Stimulated activated CD8-positive, alpha-beta memory T cell treated with anti-CD3 and anti-CD28 coated beads, Interleukin-12 subunit alpha, Interleukin-12 subunit beta, amount 100 ng/mL, for 4 hours (primary cell): ENCODE measurements at places on chromosomes 6 and 20.
A peak's percentile ranks its signal among the peaks of the same experiment; 100 is the strongest.

DNA sequence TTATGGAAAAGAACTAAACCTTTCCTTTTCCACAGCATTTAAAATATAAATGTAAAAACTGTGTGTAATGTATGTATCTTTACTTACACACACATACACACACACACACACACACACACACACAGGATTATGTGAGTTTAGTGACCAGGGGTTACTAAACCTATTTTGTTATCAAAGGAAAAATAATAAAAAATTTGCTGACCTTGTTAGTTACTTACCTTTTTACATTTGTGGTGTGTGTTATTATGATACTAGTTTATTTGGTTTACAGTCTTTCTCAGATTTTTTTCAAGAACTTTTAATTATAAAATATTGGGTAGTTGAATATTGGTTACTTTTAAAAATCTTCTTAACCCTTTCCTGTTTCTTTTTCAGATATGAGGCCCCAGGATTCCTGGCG lies 15.7 kb downstream of the NKX2-4 start:
- no peak for DNase-seq

DNA sequence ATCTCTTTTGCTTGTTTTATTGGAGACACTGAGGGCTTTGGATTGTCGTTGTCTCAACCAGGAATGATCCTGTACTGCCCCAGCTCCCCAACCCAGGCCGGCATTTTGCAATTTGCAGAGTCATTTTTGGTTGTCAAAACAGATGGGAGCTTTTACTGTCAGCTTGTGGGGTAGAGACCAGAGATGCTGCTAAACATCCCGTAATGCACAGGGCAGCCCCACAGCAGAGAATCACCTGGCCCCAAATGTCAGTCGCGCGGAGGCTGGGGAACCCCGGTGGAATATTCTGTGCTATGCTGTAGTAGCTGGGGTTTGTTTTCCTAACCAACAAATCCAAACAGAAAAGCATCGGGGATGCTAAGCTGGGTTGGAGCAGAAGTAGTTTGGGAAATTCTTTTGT lies 99.7 kb downstream of the TSHZ2 start:
- DNase-seq = no peak

GRCh38 chr20:8021541-8022269 lies 2.1 kb upstream of the TMX4 start:
- DNase-seq = no peak

DNA sequence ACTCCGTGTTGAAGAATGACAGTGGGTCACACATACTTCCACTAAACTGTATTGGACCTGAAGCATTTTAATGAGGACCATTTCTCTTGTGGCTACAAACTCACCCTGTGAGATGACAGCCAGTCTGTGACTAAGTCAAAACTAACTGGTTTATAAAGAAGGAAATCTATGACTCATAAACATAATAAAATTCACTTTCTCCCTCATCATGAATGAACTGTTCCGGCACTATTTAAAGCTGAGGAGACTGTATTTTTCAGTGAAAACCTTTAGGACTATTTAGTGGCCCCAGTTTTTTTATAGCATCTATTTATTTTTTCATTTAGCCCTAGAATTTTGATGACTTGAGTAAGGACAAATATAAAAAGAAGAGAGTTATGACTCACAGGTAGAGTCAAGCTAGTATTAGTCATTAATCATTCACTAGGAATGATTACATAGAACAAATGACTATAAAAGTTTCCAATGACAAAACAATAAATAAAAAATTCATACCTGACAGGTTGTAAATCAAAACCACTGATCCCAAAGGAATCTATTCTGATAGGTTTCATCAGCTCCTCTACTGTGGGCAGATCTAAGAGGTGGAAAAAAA lies 34.2 kb downstream of the CEP162 start:
- no peak for DNase-seq

GRCh38 chr6:37693546-37694250 lies 4.0 kb downstream of the MDGA1 start:
- DNase-seq = no peak

GRCh38 chr6:117818449-117818848 lies 88.6 kb upstream of the SLC35F1 start:
- DNase-seq = no peak

- no peak for DNase-seq
Observed at GRCh38 chr20:63778034-63778752, 38.6 kb downstream of the SLC2A4RG start.

GRCh38 chr6:72216222-72217068 lies 330.1 kb downstream of the RIMS1 start:
- no peak for DNase-seq

- no peak for DNase-seq
Observed at GRCh38 chr20:64160118-64160517, 4.1 kb upstream of the MYT1 start.

DNA sequence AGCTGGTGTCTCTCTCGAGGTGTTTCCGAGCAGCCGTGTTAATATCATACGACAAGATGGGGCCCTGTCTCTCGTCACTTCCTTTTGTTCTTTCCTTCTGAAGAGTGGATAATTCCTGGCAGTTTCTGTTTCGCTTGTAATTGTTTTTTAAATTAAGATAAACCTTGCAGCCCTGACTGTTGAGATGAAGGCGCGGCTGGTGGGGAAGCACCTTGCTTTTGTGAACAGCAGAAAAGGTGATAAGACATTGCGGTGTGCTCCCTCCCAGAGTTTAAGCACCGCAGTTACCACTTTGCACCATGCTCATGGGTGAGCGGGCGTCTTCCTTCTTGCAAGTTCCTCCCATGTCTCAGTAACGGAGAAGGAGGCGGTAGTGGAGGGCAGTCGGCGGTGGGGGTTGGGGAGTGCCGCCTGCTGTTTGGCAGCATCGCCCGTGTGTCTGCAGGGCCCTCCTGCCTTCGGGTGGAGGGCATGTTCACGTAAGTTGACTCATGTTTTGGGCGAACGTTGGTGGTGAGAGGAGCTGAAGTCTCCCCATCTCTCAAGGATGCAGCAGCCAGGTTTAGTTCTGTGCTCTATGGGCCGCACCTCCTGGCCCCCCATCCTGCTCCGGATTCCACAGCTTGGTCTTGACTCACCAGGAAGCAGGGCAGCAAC lies 345.9 kb downstream of the TAF4 start:
- DNase-seq = peak; percentile 4

DNA sequence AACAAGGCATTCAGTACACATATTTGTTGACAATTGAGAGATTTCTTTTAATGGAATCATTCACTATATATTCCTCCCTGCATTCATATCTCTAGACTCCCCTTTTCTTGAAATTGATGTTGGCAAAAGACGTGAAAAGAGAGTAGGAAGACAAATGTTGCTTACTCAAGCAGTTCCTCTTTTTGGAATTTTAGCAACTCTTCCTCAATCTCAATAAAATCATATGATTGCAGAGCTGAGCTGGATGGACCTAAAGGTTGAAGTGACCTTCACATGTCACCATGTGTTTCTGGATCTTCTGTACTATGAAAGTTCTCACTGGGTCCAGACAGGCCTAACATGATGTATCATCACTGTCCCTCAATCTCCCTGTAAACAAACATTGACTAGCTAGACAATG lies 18.6 kb downstream of the ADGRF1 start:
- DNase-seq = no peak

- no peak for DNase-seq
Observed at GRCh38 chr6:11432713-11433450, 104.7 kb upstream of the TMEM170B start.

DNA sequence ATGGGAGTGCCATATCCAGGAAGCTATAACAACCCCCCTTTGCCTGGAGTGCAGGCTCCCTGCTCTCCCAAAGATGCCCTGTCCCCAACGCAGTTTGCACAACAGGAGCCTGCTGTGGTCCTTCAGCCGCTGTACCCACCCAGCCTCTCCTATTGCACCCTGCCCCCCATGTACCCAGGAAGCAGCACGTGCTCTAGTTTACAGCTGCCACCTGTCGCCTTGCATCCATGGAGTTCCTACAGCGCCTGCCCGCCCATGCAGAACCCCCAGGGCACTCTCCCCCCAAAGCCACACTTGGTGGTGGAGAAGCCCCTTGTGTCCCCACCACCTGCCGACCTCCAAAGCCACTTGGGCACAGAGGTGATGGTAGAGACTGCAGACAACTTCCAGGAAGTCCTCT lies 56.7 kb upstream of the TMEM181 start:
- DNase-seq = no peak

DNA sequence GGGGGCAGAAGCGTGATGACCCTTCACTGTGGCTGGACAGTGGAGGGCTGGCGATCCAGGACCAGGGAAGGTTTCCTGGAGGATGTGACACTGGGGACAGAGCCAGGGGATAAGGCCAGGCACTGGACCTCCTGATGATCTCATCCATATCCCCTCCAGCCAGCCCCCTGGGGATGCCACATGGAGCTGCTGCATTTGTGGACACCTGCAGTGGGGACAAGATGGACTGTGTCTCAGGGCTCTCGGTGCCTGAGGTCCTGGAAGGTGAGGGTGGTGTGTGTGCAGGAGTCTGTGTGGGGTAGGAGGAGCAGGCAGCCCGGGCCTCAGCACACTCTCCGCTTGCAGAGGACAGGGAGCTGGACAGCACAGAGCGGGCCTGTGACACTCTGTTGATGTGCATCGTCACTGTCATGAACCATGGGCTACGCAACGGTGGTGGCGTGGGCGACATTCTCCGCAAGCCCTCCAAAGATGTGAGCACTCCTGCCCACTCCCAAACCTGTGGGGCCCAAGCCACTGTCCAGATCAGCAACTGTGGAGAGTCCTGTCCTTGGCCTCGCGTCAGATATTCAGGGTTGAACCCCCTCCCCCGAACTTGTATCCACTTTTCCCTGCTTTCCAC lies 19.9 kb downstream of the UQCC2 start:
- DNase-seq = no peak

DNA sequence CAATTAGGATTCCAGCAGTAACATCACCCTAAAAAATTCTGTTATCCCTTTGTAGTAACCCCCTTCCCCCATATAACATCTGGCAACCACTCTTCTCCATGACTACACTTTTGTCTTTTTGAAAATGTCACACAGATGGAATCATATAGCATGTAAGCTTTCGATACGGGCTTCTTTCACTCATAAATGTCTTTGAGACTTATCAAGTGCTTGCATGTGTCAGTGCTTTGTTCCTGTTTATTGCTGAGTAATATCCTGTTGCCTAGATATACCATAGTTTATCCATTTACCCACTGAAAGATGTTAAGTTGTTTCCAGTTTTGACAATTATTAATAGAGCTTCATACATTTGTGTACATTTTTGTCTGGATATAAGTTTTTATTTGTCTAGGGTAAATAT lies 10.4 kb upstream of the SNPH start:
- DNase-seq = no peak

- no peak for DNase-seq
Observed at GRCh38 chr20:4585104-4585753, 136.5 kb upstream of the PRND start.

DNA sequence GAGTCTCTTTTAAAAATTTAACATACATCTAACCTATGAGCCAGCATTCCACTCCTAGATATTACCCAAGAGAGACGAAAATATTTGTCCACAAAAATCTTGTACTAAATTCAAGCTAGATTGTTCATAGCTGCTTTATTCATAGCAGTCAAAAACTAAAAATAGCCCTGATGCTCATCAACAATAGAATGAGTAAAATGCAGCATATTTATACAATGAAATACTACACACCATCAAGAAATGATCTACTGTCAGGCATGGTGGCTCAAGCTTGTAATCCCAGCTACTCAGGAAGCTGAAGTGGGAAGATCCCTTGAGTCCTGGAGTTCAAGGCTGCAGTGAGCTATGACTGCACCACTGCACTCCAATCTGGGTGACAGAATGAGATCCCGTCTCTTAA lies 22.0 kb upstream of the SRC start:
- no peak for DNase-seq

- no peak for DNase-seq
Observed at GRCh38 chr6:111555036-111555435, 50.6 kb downstream of the TRAF3IP2 start.

- DNase-seq = no peak
Observed at GRCh38 chr6:10093282-10093681, 321.6 kb downstream of the TFAP2A start.

DNA sequence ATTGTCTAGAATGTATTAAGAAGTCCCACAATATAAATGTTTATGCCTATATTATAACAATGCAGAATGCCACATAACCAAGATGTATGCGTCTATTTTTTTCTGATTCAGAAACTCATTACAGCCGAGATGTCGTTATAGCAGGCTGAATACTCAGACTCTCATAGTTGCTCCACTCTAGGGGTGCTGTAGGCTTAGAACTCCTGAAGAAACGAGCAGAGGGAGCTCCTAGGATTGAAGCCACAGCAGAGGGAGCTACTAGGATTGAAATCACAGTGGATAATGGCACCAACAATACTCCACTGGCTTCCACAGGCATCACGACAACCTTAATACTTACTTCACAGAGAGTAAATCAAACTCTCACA lies 208.9 kb downstream of the KIF16B start:
- DNase-seq = no peak

DNA sequence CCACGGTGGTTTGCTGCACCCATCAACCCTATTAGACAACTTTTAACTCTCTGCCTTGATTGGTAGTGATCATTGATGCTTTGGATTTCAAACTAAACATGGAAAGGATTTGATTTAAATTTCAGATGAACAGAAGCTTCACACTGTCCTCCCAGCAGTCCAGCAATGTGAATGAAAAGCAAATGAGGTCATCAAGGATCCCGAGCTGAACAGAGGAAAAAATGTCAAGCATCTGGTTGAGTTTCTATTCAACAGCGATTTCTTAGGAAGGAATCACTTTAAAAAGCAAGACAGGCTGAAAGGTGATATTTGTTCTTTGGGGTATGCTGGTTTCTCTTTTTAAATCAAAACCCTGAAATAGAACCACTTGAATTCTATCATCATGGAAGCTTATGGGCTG lies 10.6 kb upstream of the SAMD3 start:
- DNase-seq = no peak

GRCh38 chr20:62134735-62135231 lies 8.4 kb downstream of the PSMA7 start:
- DNase-seq = no peak

- no peak for DNase-seq
Observed at GRCh38 chr6:39476151-39476550, 153.6 kb upstream of the KCNK16 start.

GRCh38 chr20:50403565-50404418 lies 106.4 kb upstream of the PTPN1 start:
- DNase-seq = no peak

- DNase-seq = no peak
Observed at GRCh38 chr6:122005661-122006060, 393.8 kb upstream of the HSF2 start.

- no peak for DNase-seq
Observed at GRCh38 chr6:119390247-119390793, 40.8 kb upstream of the MAN1A1 start.

GRCh38 chr6:141744971-141745370 lies 387.8 kb upstream of the GJE1 start:
- no peak for DNase-seq
